Suprapubic skin (tissue), 4 donors: ENCODE measurements at places on chromosomes 4 and X.

GRCh38 chrX:129634541-129634940 lies 20.2 kb downstream of the APLN start:
- DNase-seq, result no peak

- DNase-seq, result no peak
These were observed 59.1 kb upstream of the GRPEL1 start for GRCh38 chr4:7126981-7127380.

- DNase-seq, result no peak
These were observed 91.0 kb downstream of the PDE5A start for GRCh38 chr4:119537586-119537985.

DNA sequence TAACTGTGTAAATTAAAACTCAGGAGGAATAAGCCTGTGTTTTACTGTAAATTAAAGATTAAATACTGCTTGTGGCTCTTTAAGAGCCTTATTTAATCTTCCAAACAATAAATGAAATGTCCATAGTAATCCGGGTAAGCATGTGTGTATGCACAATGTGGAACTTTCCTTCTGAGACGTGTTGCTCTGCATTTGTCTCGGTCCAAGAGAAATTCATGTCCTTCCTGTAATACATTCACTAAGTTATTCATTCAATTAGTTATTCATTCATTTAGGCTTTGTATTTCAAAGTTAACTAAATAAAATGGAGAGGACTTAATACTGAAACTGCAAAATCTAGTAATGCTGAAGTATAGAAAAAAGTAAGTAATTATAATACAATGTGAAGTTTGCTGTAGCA lies 2728.8 kb downstream of the PCDH7 start:
- no peak for DNase-seq

GRCh38 chr4:122548452-122548851 lies 72.4 kb downstream of the IL21 start:
- DNase-seq, result no peak

DNA sequence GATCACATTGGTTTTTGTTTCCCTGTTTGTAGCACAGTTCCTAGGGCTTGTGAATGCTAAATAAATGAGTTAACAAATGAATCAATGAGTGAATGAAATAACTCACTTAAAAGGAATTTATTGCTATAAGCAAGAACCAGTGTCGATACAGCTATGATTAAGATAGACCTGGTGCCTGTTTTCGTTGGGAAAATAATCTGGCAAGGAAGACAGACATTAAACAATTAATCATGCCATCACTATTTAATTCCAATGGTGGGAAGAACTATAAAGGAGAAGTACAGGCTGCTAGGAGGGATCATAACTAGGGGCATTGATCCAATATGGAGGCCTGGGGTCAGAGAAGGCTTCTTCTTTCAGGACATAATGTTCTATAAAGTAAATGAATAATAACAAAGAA lies 4.5 kb upstream of the CBR4 start:
- DNase-seq, result no peak

- DNase-seq, result no peak
These were observed 700.5 kb upstream of the AGA start for GRCh38 chr4:178142724-178143123.

GRCh38 chr4:18162453-18162852 lies 140.9 kb upstream of the LCORL start:
- no peak for DNase-seq

GRCh38 chr4:22754116-22754515 lies 61.4 kb downstream of the GBA3 start:
- DNase-seq, result no peak

DNA sequence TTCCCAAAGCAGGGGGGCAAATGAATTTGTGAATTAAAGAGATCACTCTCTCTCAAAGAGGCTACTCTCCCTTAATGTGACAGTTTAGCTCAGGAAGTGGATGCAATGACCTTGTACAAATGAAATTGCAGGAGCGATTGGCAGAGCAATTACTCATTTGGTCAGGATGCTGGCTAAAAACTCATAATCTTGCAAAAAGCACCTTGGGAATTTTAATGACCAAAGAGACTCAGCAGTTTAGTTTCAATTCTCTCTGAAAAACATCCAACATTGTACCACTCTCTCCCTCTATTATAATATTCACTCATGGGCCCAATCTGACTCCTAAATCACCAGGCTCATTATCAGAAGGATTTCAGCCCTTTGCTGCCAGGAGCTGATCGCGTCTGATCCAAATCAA lies 26.1 kb downstream of the PDGFC start:
- DNase-seq, result no peak

- DNase-seq, result no peak
These were observed 22.6 kb upstream of the TLR7 start for GRCh38 chrX:12844319-12844718.

GRCh38 chr4:52915730-52916300 lies 53.7 kb downstream of the RASL11B start:
- no peak for DNase-seq
